ENCODE measurements at places on chromosomes 7 and 10.

DNA sequence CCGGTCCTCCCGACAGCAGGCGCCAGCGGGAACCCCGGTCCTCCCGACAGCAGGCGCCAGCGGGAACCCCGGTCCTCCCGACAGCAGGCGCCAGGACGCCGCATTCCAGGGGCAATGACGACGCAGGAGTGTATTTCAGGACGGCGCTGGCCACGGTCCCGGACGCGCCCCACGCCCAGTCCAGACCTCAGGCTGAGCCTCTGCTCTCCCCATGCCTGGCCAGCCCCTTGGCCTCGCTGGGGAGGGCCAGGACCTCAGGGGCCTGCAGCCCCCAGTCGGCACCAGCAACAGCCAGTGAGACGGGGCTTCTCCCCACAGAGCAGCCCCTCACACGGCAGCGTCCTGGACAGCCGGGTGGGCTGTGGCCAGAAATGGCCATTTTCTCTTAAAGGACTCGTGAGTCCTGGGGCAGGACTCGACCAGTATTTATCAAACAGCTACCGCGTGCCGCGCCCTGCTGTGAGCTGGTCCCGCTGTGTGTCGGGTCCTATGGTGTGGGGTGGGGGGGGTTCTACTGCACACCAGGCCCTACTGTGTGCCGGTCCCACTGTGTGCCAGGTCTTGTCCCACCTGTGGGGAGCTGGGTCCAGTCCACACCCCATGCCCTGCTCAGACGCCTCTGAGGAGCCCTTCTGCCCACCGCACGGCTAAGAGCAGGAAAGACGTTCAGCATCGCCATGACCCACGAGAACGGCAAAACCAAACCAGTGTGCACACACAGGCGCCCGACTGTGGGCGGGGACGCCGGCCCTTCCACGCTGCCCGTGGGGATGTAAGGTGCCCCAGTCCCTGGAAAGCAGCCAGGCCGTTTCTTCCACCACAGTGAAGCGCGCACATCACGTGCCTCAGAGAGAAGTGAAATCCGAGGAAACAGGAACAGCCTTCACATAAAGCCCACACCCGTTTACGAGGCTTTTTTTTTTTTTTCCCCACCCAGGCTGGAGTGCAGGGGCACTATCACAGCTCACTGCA lies 33.3 kb downstream of the GET4 start:
- peaks cover 7% of the 10 kb centered on the region for H3K4me1 ChIP-seq
- DNase-seq, result peak; percentile 65
- H3K36me3 ChIP-seq, result no peaks in the 10 kb centered on the region
- H3K27ac ChIP-seq, result peak overlapping the region; percentile 57
- H3K27me3 ChIP-seq, result peaks cover 6% of the 10 kb centered on the region

DNA sequence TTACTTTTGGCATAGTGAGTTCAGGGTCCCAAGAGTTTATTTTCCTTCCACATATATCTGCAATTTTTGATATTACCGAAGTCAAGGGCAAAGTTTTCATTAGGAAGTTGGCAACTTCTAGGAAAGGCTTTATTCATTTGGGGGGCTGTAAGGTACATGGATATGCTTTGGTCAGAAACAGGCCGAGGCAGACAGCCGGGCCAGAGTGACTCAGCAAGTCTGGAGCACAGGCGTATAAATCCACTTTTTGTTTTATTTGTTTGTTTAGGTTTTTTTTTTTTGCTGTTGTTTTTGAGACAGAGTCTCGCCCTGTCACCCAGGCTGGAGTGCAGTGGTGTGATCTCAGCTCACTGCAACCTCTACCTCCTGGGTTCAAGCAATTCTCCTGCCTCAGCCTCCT lies 3.7 kb downstream of the ZNF680 start:
- H3K4me3 ChIP-seq, result no peak overlapping the region
- H3K27me3 ChIP-seq, result no peaks in the 10 kb centered on the region
- no peaks in the 10 kb centered on the region for H3K4me1 ChIP-seq
- DNase-seq, result no peak
- no peaks in the 10 kb centered on the region for H3K36me3 ChIP-seq
- H3K27ac ChIP-seq, result no peak overlapping the region

DNA sequence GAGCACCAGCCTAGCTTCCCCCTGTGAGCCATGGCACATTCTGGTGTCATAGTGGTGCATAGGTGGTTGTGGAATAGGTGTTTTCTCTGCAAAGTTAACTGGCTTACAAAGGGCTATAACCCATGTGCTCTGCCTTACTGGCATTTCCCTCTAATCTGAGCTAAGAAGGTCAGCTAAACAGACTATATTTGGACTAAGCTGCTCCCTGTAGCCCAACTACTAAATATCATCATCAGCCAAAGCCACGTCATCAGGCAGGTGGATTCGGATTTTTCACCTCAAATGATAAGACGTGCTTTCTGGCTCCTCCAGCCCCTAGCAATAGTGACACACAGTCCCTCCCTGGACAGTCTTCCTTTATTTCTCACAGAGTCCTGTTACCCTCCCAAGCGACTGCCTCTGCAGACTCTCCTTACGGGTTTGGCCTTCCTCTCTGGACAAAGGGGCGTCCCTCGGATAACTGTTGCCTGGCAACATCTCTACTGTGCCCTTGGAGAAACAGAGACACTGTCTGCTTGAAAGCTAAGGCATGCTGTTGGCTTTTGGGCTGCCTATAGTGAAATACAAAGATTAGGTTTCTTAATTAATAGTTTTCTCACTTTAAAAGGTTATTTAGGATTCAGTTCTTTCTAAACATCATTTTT lies 9.1 kb downstream of the SLC13A4 start:
- H3K4me3 ChIP-seq, result no peak overlapping the region
- no peaks in the 10 kb centered on the region for H3K27me3 ChIP-seq
- no peak overlapping the region for H3K27ac ChIP-seq
- H3K36me3 ChIP-seq, result no peaks in the 10 kb centered on the region
- peaks cover 4% of the 10 kb centered on the region for H3K4me1 ChIP-seq

DNA sequence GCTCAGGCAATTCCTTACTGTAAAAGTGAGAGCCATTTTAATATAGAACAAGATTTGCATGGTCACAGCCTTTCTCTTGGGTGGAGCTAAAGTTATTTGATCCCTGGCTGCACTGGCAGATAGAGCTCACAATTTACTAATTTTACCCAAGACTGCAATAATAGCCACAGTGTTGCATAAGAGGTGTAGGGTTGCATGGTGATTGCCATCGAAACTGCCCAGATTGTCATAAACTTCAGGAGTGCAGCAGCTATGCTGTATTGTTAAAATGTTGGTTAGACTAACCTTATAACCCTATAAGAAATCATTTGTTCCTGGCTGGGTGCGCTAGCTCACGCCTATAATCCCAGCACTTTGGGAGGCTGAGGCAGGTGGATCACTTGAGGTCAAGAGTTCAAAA lies 50.0 kb downstream of the VCL start:
- H3K36me3 ChIP-seq, result no peaks in the 10 kb centered on the region
- DNase-seq, result no peak
- peak overlapping the region; percentile 61 for H3K27ac ChIP-seq

- H3K27ac ChIP-seq, result no peak overlapping the region
- no peak overlapping the region for H3K4me3 ChIP-seq
- H3K27me3 ChIP-seq, result no peaks in the 10 kb centered on the region
- DNase-seq, result no peak
- no peaks in the 10 kb centered on the region for H3K36me3 ChIP-seq
- no peaks in the 10 kb centered on the region for H3K4me1 ChIP-seq
Measured at GRCh38 chr7:157528785-157529341, 192.1 kb downstream of the DNAJB6 start.

GRCh38 chr7:46229409-46229808 lies 308.3 kb upstream of the IGFBP3 start:
- H3K27ac ChIP-seq, result peak overlapping the region; percentile 77
- H3K4me1 ChIP-seq, result no peaks in the 10 kb centered on the region
- H3K36me3 ChIP-seq, result no peaks in the 10 kb centered on the region
- H3K27me3 ChIP-seq, result no peaks in the 10 kb centered on the region
- no peak overlapping the region for H3K4me3 ChIP-seq

DNA sequence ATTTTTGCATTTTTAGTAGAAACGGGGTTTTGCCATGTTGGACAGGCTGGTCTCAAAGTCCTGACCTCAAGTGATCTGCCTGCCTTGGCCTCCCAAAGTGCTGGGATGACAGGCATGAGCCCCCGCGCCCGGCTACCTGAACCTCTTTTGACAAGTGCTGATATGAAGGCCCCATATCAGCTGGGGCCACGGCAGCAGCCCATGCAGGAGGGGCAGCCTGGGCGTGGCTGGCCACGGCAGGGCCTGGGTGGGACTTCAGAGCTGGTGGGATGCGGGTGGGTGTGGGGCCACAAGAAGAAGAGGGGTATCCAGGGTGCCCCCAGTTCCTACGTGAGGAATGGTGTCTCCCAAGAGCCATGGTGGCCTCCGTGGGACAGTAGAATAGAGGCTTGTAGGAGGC lies 6.9 kb downstream of the LRRC27 start:
- no peak for DNase-seq
- H3K4me1 ChIP-seq, result peaks cover 13% of the 10 kb centered on the region
- no peak overlapping the region for H3K4me3 ChIP-seq
- no peak overlapping the region for H3K27ac ChIP-seq

DNA sequence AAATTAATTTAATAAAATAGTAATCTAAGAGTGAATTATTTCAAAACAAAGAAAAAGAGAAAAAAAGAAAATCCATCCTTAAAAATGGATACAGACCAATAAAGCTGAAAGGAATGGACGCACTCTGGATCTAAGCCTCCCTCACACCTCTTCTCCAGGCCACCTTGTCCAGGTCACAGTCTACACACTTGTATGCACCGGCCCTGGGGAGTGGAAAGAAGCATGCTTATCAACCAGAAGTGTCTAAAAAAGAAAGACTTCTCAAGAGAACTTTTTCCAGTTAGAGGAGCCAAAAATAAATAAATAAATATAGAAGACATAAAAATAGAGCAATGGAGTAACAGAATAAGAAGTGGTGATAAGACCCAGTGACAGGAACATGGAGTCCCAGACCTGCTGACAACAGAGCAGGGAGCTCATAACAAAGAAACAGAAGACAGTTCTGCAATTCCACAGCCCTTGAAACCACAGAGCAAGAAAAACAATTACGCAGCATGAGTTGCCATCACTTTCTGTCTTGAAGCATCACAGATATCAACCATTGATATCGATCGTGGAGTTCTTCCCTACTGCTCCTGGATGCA lies 311.7 kb upstream of the NFE2L3 start:
- DNase-seq, result no peak
- no peaks in the 10 kb centered on the region for H3K36me3 ChIP-seq

GRCh38 chr7:34190299-34190698 lies 285.0 kb downstream of the BMPER start:
- no peak overlapping the region for H3K27ac ChIP-seq
- no peak for DNase-seq
- no peaks in the 10 kb centered on the region for H3K4me1 ChIP-seq
- no peaks in the 10 kb centered on the region for H3K27me3 ChIP-seq

GRCh38 chr7:4775848-4776623 lies 613 bp downstream of the AP5Z1 start:
- peaks cover 9% of the 10 kb centered on the region for H3K4me1 ChIP-seq
- peak overlapping the region; percentile 94 for H3K27ac ChIP-seq
- H3K27me3 ChIP-seq, result no peaks in the 10 kb centered on the region
- peak overlapping the region; percentile 72 for H3K4me3 ChIP-seq
- peak; percentile 61 for DNase-seq

DNA sequence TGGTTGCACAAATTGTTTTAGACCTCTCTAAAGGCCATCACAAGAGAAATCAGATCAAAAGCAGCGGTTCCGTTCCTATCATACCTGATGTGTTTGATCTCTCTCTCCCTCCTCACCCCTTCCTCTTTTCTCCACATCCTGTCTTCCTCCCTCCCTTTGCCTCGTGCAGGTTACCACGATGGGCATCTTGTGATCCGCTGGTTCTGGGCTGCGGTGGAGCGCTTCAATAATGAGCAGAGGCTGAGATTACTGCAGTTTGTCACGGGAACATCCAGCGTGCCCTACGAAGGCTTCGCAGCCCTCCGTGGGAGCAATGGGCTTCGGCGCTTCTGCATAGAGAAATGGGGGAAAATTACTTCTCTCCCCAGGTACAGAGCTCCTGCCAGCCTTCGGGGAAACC lies 28.5 kb upstream of the STK17A start:
- H3K4me3 ChIP-seq, result no peak overlapping the region
- no peak for DNase-seq
- no peaks in the 10 kb centered on the region for H3K4me1 ChIP-seq
- no peaks in the 10 kb centered on the region for H3K27me3 ChIP-seq

GRCh38 chr10:5557799-5558771 lies 33.3 kb downstream of the CALML3 start:
- no peak overlapping the region for H3K4me3 ChIP-seq
- no peak for DNase-seq
- no peak overlapping the region for H3K27ac ChIP-seq
- no peaks in the 10 kb centered on the region for H3K36me3 ChIP-seq

GRCh38 chr7:143222782-143223181 lies 945 bp downstream of the TAS2R40 start:
- H3K27ac ChIP-seq, result no peak overlapping the region
- no peaks in the 10 kb centered on the region for H3K36me3 ChIP-seq
- DNase-seq, result no peak
- no peaks in the 10 kb centered on the region for H3K27me3 ChIP-seq
- no peaks in the 10 kb centered on the region for H3K4me1 ChIP-seq
- H3K4me3 ChIP-seq, result no peak overlapping the region

DNA sequence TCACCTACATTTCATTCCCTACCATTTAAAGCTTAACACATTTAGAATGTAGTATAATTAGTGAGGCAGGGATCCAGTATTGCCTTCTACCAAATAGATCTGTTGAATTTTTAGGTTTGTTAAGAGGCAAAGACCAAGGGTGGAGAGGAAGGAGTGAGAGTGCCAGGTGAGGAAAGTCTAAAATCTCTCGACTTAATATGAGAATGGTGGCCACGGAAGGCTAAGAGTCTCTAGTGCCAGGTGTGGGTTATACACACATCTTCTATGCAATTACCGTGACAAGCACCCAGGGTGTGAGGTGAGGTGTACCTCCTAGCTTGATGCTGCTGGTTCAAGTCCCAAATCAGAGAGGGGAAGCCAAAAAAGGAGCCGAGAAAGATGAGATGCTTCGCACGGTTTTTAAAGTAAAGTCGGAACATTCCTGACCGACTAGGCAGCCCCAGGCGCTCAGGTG lies 439 bp downstream of the IQUB start:
- no peaks in the 10 kb centered on the region for H3K4me1 ChIP-seq
- H3K36me3 ChIP-seq, result no peaks in the 10 kb centered on the region
- H3K27me3 ChIP-seq, result peaks cover 10% of the 10 kb centered on the region

DNA sequence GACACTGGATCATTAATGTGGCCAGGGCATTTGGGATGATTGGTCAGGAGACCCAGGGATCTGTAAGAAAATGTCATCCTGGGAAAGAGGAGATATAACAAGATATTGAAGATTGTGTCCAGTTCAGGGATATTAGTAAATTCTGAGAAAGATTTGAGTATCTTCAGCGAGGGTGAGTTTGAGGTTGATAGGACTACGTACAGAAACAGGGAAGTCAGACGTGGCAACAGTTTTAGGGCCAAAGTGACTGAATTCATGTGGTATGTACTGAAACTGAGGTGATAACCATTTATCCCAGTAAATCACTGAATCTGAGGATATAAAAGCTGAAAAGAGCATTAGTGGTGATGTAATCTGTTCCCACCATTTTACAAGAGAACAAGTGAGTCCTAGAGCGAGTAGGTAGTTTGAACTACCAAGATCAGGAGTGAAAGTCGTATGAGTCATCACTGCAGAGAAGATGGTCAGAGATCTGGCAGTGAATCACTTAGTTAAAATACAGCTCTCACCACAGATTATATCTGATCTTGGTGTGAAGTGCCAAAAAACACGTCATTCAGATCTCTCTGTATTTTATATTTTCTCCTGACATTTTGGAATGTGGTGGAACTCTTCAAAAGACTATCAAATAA lies 220.5 kb downstream of the CDK14 start:
- no peaks in the 10 kb centered on the region for H3K36me3 ChIP-seq
- H3K4me1 ChIP-seq, result no peaks in the 10 kb centered on the region
- DNase-seq, result peak; percentile 64
- H3K4me3 ChIP-seq, result no peak overlapping the region
- no peaks in the 10 kb centered on the region for H3K27me3 ChIP-seq

- peaks cover 10% of the 10 kb centered on the region for H3K4me1 ChIP-seq
- no peaks in the 10 kb centered on the region for H3K36me3 ChIP-seq
Measured at GRCh38 chr7:100489121-100489520, 5.4 kb downstream of the NYAP1 start.
